ENCODE measurements at places on chromosomes 3 and 15. TPM values are rescaled to one million over a fixed set of nuclear protein-coding genes. Genes with fewer than 3 reads are reported as not detected.

Gene PLAAT1
- total RNA-seq, result not detected

DNA sequence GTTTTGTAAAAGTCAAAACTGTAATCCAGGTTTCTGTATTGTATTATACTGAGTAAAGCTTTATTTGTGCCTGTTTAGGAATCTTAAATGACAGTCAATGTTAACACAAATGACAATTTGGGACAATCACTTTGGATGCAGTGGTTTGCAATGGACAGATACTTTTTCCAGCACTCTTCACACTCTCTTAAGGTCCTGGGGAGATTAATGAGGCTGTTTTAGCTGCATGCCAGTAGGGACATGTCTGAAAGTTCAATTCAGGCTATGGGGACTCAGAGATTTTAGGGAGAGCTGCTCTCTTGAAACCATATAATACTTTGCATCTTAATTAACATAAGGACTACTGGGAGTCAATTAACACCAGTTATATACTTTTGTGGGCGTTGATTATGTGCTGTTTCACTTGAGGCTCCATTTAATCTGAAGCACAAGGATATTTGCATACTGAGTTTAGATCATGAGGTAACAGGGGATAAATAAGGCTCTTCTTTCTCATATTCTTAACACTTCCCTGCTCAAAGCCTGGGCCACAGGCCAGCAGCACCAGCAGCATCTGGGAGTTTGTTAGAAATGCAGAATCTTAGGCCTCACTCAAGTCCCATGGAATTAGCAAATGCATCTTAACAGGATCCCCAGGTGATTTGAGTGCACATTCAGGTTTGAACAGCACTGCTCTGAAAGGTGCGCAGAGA, 972.8 kb downstream of the PLOD2 start:
- no peak for DNase-seq

DNA sequence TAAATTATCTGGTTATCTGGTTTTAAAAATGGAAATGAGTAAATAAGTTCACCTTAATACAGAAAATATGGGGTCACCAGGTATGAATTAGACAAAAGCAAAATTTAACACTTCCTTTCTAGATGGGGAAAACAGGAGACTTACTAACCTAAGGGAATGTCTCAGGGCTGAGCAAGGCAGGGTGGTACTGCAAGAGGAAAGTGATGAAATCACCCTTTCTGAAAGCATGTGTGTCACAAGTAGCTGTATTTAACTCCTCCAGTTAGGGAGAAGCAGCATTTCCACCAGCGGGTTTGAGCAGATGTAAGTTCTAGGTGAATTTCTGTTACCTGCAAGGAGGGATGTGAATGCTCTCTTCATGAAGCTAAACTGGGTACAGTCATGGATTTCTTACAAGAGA, 629.1 kb downstream of the MECOM start:
- no peak for DNase-seq

Gene PRC1
- 95.5 TPM for total RNA-seq

Gene MUC20
- total RNA-seq, result 0.22 TPM

Gene EXD1
- not detected for total RNA-seq

DNA sequence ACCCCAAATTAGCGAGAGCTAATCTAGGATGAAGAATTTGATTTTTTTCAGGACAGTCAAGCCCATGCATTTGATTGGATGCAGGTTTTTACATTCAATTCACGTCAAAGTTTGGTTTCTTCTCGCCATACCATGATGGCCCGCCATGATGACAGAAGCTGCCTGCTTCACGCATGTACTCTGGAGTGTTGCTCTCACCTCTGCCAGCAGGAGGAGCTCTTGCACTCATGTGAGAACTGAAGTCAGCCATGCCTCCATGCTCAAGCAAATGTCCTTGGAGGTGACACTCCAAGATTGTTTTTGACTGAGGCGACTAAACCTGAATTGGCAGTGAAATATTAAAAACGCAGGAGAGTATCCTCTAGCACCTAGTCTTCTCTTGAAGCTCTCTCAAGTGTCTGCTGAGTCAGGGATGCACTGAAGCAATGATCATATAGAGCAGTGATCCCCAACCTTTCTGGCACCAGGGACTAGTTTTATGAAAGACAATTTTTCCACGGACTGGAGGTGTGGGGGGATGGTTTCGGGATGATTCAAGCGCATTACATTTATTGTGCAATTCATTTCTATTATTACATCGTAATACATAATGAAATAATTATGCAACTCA, 120.9 kb downstream of the SAMMSON start:
- peak; percentile 94 for DNase-seq

- DNase-seq, result no peak
These were observed 456.1 kb upstream of the IL12A start for GRCh38 chr3:159532577-159532976.

GRCh38 chr15:31366169-31366734, 39.6 kb downstream of the KLF13 start:
- DNase-seq, result no peak

- no peak for DNase-seq
These were observed 2.7 kb downstream of the PAK6 start for GRCh38 chr15:40241269-40242212.

DNA sequence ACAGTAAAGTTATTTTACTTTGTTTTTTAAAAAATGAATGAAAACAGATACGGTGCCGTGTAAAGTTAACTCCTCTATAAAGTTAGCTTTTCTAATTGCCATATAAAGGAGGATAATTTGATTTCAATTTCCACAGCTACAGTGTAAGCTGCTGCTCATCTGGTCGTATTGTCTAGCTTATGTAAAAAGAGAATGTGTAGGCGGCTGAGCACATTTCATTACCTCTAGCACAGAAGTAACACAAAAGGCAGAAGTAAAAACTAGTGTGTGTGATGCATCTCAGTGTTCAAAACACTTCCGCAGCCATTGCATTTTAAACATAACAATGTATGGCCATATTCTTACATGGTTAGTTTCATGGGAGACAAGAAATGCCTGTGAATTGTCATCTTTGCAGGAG, 105.0 kb upstream of the P2RY1 start:
- DNase-seq, result no peak

DNA sequence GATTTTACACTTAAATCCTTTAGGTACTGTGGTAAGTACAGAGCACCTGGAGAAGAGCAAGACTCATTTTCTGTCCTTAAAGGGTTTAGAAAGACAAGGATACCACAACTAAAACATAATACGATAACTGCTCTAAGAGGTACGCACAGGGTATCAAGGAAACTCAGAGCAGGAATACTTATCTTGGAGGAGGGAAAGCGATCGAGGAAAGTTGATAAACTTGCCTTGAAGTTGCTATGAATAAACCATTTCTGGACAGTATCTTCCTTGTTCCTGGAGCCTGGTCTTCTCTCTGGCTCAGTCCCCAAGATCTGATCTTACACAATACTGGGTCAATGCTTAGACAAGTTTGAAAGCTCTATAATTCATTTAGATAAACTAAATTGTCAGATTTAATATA, 17.6 kb upstream of the GATM start:
- no peak for DNase-seq

Gene TMEM87A
- 19.9 TPM for total RNA-seq

GRCh38 chr15:35958975-35959374, 413.0 kb upstream of the DPH6 start:
- DNase-seq, result no peak

- peak; percentile 87 for DNase-seq
These were observed 152.2 kb downstream of the IGSF11 start for GRCh38 chr3:118882353-118882947.

DNA sequence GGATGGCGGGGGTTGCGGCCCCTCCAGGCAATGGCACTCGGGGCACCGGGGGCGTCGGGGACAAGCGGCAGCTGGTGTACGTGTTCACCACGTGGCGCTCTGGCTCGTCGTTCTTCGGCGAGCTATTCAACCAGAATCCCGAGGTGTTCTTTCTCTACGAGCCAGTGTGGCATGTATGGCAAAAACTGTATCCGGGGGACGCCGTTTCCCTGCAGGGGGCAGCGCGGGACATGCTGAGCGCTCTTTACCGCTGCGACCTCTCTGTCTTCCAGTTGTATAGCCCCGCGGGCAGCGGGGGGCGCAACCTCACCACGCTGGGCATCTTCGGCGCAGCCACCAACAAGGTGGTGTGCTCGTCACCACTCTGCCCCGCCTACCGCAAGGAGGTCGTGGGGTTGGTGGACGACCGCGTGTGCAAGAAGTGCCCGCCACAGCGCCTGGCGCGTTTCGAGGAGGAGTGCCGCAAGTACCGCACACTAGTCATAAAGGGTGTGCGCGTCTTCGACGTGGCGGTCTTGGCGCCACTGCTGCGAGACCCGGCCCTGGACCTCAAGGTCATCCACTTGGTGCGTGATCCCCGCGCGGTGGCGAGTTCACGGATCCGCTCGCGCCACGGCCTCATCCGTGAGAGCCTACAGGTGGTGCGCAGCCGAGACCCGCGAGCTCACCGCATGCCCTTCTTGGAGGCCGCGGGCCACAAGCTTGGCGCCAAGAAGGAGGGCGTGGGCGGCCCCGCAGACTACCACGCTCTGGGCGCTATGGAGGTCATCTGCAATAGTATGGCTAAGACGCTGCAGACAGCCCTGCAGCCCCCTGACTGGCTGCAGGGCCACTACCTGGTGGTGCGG, 1.9 kb downstream of the CHST2 start:
- DNase-seq, result peak; percentile 86

DNA sequence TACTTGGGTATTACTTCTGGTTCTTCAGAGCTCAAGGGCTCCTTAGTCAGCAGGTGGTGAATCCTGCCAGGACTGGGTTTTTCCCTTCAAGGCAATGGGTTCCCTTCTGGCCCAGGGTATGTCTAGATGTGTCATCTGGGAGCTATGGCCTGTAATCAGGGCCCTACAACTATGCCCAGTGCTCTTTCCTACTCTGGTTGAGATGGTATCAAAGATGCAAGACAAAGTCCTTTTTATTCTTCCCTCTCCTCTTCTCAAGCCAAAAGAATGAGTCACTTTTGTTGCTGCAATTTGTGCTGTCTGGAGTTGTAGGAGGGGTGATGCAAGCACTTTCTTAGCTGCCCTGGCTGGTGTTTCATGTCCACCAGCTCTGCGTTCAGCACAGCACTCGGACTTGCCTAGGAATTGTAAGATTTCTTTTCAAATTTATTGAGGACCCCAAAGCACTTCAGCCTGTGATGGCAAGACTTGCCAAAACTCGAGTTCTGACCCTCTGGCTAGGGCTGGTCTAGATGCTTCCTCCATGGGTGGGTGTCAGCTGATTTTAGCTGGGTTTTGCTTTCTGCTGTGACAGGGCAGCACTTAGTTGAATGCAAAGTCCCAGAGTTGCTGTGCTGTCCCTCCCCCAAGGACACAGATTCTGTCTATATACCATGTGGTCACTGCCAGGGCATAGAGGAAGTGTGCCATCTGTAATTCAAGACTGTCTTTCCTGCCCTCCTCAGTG, 129.2 kb upstream of the CBLB start:
- no peak for DNase-seq

GRCh38 chr3:146777941-146778340, 172.8 kb upstream of the PLSCR5 start:
- DNase-seq, result no peak

GRCh38 chr15:90698629-90699028, 18.5 kb upstream of the BLM start:
- no peak for DNase-seq

DNA sequence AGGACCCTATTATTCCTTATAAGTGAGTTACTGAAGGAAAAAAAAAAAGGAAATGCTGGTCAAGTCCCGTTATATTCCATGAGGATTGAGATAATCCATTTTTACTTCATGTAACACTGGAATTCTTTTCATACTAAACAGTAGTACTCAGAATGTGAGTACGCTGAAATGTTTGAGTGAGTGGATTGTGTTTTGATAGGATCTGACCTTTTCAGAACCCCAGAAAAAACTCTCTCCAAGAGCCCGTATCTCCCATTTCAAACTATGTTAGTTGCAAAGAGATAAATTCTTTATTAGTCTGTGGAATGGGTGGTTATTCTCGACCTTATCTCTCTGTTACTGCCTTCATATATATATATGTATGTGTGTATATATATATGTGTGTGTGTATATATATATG, 2.5 kb upstream of the LPP start:
- no peak for DNase-seq

DNA sequence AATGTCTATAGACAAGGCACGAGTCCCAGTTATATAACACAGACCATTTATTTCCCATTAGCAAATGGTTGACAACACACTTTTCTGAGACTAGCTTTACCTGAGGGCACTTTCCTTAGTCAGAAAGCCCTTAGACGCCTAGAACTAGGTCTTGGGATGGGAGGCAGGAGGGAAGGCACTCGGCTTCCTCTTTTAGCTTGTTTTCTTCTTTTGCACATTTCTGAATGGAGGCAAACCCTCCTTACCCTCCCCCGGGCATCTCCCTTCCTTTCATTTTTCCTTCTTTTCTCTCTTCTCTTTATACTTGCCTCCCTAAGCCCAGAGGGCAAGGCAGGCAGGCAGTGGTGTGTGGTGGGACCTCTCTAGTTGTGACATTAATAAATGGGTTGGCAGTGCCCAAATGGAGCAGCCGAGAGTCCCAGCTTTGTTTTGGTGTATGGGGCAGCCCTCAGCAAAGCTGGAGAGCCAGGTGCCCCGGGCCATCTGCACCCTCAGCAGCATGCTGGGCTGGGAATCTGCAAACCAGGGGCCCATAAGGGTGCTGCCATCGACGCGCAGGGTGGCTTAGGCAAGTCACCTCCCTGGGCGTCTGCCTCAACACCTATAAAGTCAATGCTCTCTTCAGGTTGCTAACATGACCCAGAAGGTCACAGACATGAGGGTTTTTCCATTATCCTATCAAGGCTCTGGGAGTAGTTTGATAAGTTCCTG, 21.1 kb upstream of the BCL2L10 start:
- no peak for DNase-seq

Gene SLC28A2
- total RNA-seq, result not detected

DNA sequence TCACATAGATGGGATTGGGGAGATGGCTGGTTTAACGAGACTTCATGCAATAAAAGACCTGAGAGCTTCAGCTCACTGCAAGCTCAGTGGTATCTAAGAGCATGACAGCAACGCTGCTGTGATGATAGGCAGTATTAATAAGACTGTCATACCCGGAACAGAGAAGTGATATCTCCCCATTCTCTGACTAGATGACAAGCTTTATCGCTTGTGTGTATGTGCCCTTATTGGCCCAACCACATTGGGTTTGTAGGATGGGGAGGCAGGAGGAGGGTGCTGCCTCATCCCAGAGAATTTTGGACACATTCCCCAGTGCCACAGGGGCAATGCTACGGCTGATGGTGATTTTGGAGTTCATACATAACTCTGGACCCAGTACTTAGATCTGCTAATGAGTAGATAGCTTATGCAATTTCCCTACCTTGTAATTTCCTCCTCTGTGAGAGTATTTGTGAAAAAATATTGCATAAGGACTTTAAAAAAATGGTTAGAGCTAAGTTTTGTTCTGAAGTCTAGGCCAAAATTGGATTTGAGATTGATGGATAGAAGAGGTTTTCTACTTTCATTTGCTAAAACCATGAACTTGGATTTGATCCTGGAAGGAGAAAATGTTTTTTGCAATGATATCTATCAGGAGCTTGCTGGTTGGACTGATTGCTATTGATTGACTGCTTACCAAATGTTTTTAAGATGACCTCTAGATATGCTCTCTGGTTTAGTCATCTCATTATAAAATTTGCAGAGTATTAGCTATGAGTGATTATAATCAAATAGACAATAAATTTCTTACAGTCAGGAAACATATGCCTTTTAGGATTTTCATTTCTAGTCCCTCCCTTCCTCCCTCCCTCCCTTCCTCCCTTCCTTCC, 14.0 kb upstream of the TMEM212 start:
- DNase-seq, result no peak

Gene SMAD6
- total RNA-seq, result 1.8 TPM

Gene TPRG1
- total RNA-seq, result not detected

All from Karpas-422 (cell line).